NCI-H748 treated with DMSO at 0.1 percent for 48 hours (cell line): ENCODE measurements at places on chromosomes 12 and 14.

- DNase-seq, result no peak
Observed at GRCh38 chr14:104462651-104463630, 116.6 kb upstream of the C14orf180 start.

GRCh38 chr12:91194500-91194899 is 11.9 kb upstream of the DCN start:
- DNase-seq, result no peak

DNA sequence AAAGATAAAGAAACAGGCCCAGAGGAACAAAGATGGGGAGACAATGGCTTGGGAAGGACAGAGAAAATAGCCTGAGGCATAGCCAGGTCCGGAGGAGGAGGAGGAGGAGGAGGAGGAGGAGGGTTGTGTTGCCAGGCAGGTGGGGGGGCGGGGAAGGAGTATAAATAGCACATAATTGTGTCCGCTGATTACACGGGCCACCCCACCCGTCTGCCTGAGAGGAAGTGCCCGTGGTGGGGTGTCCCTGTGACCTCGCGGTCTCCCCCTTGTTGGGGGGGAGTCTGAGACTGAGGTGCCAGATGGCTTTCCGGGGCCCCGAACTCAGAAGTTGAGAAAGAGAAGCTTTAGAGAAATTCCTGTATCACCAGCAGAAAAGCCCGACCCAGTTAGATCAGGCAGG is 1.9 kb upstream of the SP7 start:
- DNase-seq, result no peak

GRCh38 chr12:128316973-128317526 is 50.1 kb downstream of the TMEM132C start:
- DNase-seq, result no peak

- DNase-seq, result no peak
Observed at GRCh38 chr12:5456906-5457305, 25.0 kb downstream of the NTF3 start.

GRCh38 chr12:115799610-115800009 is 477.9 kb downstream of the MED13L start:
- DNase-seq, result no peak

- DNase-seq, result no peak
Observed at GRCh38 chr12:16555630-16556029, 50.3 kb downstream of the LMO3 start.

DNA sequence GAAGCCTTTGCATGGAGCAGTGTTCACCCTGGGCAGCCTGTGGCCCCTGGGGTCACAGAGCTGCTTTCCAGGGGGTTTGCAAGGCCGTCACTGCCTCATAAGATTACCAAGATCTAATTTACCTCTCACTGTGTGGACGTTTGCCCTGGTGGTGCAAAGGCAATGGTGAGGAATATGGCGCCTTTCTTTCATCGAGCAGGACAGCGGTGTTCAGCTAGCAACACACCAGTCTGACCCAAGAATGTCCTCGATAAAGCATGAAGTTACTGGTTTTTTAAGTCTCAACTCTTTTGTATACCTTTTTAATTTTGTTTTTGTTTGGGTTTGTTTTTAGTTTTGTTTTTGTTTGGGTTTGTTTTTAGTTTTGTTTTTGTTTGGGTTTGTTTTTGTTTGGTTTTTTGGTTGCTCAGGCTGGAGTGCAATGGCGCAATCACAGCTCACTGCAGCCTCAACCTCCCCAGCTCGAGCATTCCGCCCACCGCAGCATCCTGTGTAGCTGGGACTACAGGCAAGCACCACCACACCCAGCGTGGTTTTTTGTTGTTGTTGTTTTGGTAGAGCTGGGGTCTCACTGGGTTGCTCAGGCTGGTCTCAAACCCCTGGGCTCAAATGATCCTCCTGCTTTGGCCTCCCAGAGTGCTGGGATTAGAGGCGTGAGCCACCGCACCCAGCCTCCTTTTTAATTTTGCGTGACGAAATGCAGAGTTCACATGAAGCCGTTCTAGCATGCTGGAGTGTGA is 57.9 kb downstream of the PPP2R5C start:
- DNase-seq, result no peak

DNA sequence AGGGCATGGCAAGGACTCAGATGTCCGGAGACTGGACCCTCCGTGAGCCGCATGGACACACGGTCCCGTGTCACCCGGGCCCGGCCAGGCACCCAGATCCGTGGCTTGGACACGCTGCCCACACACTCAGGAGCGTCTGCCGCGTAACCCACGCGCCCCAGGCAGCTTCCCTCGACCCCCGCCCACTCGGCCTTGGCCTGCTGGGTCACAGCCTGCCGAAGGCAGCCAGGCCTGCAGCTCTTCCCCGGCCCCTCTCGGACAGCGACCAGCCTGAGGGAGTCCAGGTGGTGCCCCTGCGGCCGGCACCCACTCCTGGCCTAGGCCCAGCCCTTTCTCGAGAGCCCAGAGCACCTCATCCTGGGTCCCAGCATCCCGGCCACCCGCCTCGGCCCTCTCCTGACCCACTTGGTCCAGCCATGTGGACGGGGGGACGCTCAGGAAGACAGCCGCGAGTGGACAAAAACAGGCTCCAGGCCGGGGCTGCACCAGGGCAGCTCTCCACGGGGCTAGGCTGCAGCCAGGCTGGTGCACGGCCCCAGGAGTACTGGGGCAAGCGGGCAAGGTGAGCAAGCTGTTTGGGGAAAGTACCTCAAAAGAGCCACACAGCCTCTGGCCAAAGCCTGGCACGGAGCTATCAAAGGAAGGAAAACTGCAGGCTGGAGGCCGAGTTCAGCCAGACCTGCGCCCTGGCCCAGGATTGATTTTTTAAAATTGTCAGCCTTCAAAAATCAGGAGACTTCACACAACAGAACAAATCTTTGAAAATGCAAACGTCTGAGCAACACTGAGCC is 6.5 kb downstream of the AKT1 start:
- no peak for DNase-seq

GRCh38 chr12:108738170-108738569 is 6.9 kb upstream of the CORO1C start:
- DNase-seq, result no peak

GRCh38 chr14:71416392-71416791 is 509.1 kb downstream of the PCNX1 start:
- DNase-seq, result no peak

DNA sequence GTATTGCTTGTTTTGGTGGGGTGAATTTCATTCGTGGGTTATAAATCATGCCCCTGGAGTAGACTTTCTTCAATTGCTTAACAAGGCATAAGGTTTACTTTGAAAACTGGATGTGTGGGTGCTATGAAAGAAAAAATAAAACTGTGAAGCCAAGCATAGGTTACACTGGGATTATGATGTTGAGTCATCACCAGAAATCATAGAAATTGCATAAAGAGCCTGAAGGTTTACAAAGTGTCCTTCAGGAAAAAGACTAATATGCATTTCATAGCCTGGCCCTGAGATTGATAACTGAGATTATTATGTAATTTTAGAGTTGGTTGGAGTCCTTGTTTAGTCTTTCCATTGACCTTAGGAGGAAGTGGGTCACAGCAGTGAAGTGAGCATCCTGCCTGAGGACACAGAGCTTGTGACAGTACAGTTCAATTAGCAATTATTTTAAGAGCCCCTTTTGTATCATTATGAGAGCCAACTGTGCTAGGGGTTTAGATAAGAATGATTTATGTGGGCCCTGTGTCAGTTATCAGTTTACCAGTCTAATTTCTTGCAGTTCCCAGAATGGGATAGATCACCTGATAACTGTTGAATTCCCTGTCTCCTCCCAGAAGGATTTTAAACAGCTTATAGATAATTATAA is 13.6 kb downstream of the LRRK2 start:
- DNase-seq, result no peak

- DNase-seq, result no peak
Observed at GRCh38 chr14:31336646-31337045, 83.7 kb downstream of the HEATR5A start.

GRCh38 chr14:36300337-36300736 is 20.1 kb downstream of the MBIP start:
- no peak for DNase-seq

- DNase-seq, result no peak
Observed at GRCh38 chr14:72920008-72920407, 6.3 kb upstream of the DCAF4 start.

DNA sequence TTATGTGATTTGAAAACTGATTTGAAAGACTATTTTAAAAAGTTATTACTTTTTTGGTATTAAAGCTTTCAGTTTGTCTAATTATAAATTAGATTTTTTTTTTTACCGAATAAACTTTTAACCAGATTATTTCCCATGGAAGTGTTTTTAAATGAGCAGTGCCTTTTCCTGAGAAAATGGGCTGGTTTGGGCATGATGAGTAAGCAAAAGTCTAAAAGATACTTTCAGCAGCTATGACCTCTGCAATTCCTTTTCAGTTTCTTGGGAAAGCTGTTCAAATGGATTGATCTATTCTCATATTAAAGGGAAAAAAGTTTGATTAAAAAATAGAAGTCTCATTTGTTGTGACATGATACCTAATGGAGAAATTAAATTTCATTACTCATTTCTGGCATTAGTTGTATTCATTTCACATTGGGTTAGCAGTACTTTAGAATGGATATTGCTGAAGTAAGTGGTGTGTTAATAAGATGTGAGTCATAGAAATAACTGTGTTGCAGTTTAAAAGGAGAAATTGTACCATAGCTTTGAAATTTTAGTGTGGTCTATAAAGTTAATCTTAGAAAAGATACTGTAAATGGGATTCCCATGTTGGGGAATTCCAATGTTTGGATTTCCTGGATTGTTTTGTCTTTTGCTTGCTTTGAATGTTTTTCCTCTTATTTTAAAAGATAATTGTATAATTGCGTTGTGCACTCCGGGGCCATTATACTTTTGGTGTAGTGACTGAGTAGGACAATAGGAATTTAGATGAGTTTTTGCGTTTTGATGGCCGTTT is 21.0 kb downstream of the KTN1 start:
- DNase-seq, result no peak

GRCh38 chr12:67671419-67671818 is 22.9 kb downstream of the DYRK2 start:
- no peak for DNase-seq

GRCh38 chr12:31261744-31262143 is 64.2 kb downstream of the SINHCAF start:
- DNase-seq, result no peak

GRCh38 chr12:114662512-114663177 is 21.3 kb downstream of the TBX3 start:
- DNase-seq, result peak; percentile 64

DNA sequence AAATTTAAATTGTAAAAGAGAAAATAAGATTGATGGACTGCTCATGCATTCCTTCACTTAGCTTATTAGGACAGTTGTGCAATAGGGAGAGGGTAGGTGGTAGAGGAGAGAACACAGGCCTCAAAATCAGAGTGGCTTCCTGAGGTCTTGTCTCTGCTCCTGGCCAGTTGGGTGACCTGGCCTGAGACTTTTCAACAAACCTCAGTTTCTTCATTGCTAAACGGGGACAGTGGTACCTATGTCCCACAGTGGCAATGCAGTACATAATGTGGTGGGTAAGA is 2.6 kb downstream of the MAP3K12 start:
- DNase-seq, result no peak

DNA sequence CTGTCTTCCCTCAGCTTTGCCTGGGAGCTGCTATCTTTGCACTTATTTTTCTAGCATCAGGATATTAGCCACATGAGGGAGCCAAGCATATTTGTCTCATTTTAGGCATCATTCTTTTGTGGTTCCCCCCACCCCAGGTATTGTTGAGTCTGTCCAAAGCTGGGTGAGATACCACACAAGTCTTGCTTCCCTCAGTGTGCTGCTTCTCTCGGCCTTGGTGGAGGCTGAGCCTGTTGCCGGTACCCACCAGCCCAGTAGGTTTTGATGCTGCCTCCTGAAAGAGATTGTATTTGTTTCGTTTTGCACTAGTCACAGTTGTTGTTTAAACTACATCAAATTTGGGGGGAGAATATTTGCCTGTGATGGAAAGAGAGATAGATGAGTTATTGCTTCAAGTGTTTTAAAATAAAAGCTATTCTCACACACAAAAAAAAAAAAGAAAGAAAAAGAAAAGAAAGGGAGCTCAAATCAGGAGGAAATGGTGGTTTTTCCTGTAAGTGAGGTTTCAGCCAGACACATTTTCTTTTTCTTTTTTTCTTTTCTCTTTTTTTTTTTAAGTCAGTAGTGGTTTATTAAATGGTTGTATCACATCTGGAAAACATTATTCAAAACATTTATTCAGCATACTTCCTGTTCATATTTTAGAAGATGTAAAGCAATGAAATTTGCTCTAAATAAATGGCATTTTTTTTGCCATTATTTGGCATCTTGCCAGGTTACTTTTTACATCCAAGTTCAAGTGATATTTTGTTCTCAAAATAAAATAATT is 58.5 kb downstream of the SLC4A8 start:
- DNase-seq, result no peak

DNA sequence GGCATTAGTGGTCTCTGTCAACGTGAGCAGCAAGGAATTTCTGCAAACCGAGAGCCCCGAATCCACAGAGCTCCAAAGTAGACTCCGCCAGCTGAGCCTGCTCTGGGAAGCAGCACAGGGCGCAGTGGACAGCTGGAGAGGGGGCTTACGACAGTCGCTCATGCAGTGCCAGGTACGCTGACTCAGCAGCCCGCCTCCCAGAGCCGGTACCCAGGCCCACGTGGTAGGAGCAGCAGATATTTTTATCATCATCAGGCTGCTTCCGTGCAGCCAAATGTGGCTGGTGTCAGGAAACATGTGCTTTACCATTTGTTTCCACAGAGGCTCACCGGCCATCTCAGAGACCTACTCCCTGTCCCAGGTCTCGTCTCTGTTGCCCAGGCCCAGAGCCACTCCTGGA is 73.7 kb downstream of the ESR2 start:
- DNase-seq, result no peak

GRCh38 chr12:6684609-6685008 is 4.6 kb downstream of the ZNF384 start:
- no peak for DNase-seq

DNA sequence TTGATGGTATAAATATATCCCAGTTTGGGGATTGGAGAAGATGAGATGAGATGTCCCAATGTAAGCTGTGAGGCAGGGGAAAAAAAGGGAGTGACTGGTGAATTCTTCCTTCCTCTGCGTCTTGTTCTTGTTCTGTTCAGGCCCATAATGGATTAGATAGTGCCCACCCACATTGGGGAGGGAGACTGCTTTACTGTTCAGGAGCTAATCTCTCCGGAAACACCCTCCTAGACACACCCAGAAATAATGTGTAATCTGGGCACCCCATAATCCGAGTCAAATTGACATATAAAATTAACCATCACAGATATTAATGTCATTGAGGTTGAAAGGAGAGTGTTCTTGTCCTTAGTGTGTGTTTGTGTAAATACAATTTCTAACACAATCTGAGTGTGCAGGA is 29.3 kb downstream of the ETV6 start:
- no peak for DNase-seq

- DNase-seq, result no peak
Observed at GRCh38 chr12:131639270-131639940, 71.5 kb upstream of the SFSWAP start.
